ENCODE measurements at places on chromosomes 6 and 20. TPM values are rescaled to one million over a fixed set of nuclear protein-coding genes. Genes with fewer than 3 reads are reported as not detected.
A peak's percentile ranks its signal among the peaks of the same experiment; 100 is the strongest.

The SLC32A1 gene
- total RNA-seq, result not detected

The MAK gene
- total RNA-seq, result 0.47 TPM

The PAK1IP1 gene
- total RNA-seq, result 58.5 TPM

The MAS1L gene
- total RNA-seq, result not detected

The GMNN gene
- total RNA-seq, result 74.1 TPM

The MRPS18B gene
- 113 TPM for total RNA-seq

DNA sequence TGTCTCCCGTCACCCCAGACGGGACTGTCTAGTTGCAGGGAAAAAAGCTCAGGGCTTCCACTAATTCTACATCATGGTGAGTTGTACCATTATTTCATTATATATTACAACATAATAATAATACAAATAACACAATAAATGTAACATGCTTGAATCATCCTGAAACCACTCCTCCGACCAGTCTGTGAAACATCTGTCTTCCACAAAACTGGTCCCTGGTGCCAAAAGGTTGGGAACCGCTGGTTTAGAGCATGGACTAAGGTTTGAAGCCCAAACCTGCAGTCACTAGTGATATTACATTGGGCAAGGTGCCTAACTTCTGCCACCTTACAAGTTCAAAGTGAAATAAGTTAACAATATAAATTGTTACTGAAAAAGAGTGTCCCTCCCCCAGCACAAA, 175.7 kb downstream of the PDE10A start:
- H3K36me3 ChIP-seq, result no peaks in the 10 kb centered on the region
- no peaks in the 10 kb centered on the region for H3K4me1 ChIP-seq
- DNase-seq, result no peak
- H3K27ac ChIP-seq, result no peak overlapping the region
- H3K27me3 ChIP-seq, result no peaks in the 10 kb centered on the region

DNA sequence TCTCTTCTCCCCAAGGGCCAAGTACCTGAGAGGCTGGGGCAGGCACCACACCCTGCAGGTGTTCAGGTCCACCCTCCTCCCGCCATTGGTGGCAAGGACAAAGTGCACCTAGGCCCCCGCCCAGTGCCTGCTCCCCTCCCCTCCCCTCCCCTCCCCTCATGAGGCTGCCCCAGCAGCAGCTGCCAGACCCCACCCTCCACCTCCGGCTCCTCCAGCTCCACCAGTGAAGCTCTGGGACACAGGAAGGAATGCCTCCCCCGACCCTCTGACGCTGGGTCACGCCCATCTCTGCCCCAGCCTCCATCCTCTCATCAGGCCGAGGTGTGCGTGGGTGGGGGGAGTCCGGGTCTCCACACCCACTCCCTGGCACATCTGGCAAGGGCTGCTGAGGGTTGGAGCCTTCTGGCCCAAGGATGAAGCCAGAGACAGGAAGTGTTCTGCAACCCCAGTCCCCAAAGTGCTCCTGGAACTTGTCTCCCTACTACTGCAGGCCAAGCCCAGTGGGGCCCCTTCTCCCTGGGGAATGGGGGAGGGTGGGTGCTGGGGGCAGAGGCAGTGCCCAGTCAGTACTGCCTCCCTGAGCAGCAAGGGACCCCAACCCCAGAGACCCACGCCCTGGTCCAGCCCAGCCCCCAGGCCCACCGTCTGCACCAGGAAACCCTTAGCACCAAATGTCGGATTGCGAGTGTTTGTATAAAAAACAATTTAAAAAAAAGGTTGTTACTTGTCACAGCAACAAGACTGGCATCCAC, 1.6 kb upstream of the UCKL1 start:
- H3K27ac ChIP-seq, result peak overlapping the region; percentile 91
- H3K4me3 ChIP-seq, result peak overlapping the region; percentile 73
- DNase-seq, result peak; percentile 63

DNA sequence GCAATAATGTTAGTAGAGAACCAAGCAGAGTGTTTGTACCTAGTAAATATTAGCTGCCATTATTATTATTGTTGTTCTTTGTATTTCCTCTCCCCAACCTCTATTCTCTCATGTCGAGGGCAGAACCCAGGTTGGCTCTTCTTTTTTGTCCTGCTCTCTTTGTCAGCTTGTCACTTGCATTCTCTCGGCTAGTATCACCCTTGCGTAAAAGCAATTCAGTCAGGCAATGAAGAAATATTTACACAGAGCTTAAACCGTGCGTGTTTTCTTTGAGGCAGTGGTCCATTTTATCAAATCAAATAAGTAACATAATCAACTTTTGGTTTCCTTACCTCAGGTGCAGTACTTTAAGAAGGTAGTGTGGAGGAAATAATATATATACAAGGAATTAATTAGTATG, 83.9 kb downstream of the TULP4 start:
- no peaks in the 10 kb centered on the region for H3K27me3 ChIP-seq
- peaks cover 6% of the 10 kb centered on the region for H3K4me1 ChIP-seq
- peaks cover 27% of the 10 kb centered on the region for H3K36me3 ChIP-seq
- DNase-seq, result no peak
- H3K27ac ChIP-seq, result no peak overlapping the region

DNA sequence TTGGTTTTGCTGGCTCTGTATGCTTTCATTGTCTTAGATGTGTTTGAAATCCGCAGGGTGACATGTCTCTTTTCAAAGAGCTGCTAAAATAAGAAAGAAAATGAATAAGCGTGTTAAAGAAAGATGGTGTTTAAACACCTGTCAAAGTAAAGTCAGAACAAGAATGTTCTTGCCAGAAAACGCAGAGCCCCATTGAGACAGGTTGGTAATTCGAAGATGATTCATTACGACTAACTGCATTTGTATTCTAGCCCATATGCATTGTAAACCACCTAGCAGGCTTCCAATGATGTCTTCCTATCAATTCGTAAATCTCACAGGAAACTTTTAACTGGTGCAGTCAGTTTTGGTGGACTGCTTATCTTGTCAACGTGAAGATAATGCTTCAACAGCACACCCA, 16.8 kb downstream of the PHACTR2 start:
- no peaks in the 10 kb centered on the region for H3K27me3 ChIP-seq
- H3K36me3 ChIP-seq, result no peaks in the 10 kb centered on the region
- no peak overlapping the region for H3K27ac ChIP-seq

GRCh38 chr6:107636486-107636885, 146.6 kb downstream of the SOBP start:
- peaks cover 11% of the 10 kb centered on the region for H3K4me1 ChIP-seq
- no peaks in the 10 kb centered on the region for H3K36me3 ChIP-seq
- H3K4me3 ChIP-seq, result no peak overlapping the region
- H3K27ac ChIP-seq, result no peak overlapping the region

- H3K27ac ChIP-seq, result peak overlapping the region; percentile 99
- peak; percentile 14 for DNase-seq
- peak overlapping the region; percentile 99 for H3K4me3 ChIP-seq
- H3K36me3 ChIP-seq, result peaks cover 26% of the 10 kb centered on the region
Observed at GRCh38 chr6:134177753-134178160, 125.3 kb upstream of the SLC2A12 start.

- H3K36me3 ChIP-seq, result peaks cover 45% of the 10 kb centered on the region
- DNase-seq, result peak; percentile 60
- H3K27ac ChIP-seq, result peak overlapping the region; percentile 99
- peak overlapping the region; percentile 99 for H3K4me3 ChIP-seq
Observed at GRCh38 chr6:33313105-33313708, 671 bp downstream of the TAPBP start.

DNA sequence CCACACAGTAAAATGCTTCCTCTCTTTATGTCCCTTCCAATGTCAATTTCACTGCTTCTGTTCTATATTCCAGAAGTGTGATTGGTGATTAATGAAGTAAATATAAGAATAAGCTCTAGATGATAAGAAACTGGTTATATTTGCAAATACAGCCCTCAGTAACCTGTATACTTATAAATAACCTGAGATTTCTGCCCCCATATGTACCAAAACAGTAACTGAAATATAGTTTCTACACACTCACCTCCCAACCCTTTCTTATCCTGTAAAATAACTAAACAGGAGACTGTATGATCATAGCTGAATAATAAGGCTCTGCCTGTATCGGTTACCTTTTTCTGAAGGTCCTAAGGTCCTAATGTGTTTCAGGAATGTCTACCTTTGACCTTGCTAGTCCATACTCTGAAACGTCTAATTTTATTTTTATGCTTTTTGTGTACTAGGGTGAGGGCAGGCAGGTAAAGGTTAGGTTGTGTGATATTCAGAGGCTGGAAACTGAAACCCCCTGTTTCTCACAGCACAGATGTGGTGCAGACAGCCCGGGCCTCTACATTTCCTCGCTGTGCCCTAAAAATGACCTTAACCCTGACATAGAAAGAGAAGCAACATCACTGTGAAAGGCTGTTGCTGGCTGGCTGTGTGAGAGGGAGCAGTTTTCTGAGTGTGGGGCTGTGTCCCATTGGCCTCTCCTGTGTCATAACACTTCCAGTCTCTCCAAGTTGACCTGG, 378.8 kb downstream of the CENPW start:
- H3K36me3 ChIP-seq, result no peaks in the 10 kb centered on the region
- H3K4me3 ChIP-seq, result no peak overlapping the region
- H3K4me1 ChIP-seq, result no peaks in the 10 kb centered on the region
- no peak overlapping the region for H3K27ac ChIP-seq
- no peak for DNase-seq

DNA sequence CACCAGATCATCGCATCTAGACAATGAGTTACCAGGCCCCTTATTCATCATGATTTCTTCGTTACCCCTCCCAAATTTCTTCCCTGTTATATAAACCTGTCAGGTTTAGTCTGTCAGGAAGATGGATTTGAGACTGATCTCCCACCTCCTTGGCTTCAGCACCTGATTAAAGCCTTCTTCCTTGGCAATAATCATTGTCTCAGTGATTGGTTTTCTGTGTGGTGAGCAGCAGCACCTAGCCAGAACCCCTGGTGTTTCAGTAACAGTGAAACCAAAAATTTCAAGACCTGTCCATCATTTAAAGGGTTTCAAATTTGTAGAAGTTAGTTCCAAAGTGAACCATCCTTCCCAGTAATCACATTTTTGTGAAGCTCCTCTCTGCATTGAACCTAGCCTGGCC, 209.8 kb upstream of the GJE1 start:
- no peak for DNase-seq
- no peak overlapping the region for H3K27ac ChIP-seq
- no peaks in the 10 kb centered on the region for H3K27me3 ChIP-seq
- peaks cover 1% of the 10 kb centered on the region for H3K4me1 ChIP-seq
- H3K36me3 ChIP-seq, result no peaks in the 10 kb centered on the region
- H3K4me3 ChIP-seq, result no peak overlapping the region

- H3K36me3 ChIP-seq, result no peaks in the 10 kb centered on the region
- peak; percentile 16 for DNase-seq
- H3K4me3 ChIP-seq, result peak overlapping the region; percentile 86
- H3K27me3 ChIP-seq, result peaks cover 20% of the 10 kb centered on the region
- peaks cover 8% of the 10 kb centered on the region for H3K4me1 ChIP-seq
Observed at GRCh38 chr6:142300758-142301650, 803 bp upstream of the ADGRG6 start.

GRCh38 chr6:118665011-118665410, 13.6 kb upstream of the CEP85L start:
- H3K27me3 ChIP-seq, result no peaks in the 10 kb centered on the region
- DNase-seq, result no peak
- peaks cover 36% of the 10 kb centered on the region for H3K36me3 ChIP-seq
- peak overlapping the region; percentile 97 for H3K27ac ChIP-seq
- H3K4me1 ChIP-seq, result peaks cover 83% of the 10 kb centered on the region

DNA sequence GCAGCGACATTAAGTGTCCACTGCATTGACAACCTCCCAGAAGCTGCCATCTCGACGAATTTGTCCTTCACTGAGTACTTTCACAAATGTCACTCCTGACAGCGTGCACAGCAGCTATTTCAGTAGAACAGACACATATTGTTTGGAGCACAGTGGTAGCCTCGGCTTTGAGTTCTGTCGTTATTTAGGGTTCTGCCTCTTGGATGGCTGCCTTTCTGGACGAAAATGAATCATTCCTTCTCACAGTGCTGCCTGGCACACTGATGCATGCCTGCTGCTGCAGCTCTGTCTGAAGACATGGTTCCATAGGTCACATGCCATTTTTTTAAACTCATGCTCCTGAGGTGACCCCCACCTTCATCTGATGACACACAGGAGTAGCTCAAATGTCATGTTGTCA, 477.0 kb downstream of the C6orf118 start:
- no peak overlapping the region for H3K27ac ChIP-seq
- no peak for DNase-seq
- H3K4me3 ChIP-seq, result no peak overlapping the region
- no peaks in the 10 kb centered on the region for H3K27me3 ChIP-seq

GRCh38 chr6:95587989-95588388, 10.7 kb downstream of the MANEA start:
- H3K27me3 ChIP-seq, result no peaks in the 10 kb centered on the region
- H3K27ac ChIP-seq, result no peak overlapping the region
- no peak for DNase-seq
- no peak overlapping the region for H3K4me3 ChIP-seq
- H3K4me1 ChIP-seq, result peaks cover 19% of the 10 kb centered on the region

- H3K27ac ChIP-seq, result no peak overlapping the region
- peaks cover 2% of the 10 kb centered on the region for H3K4me1 ChIP-seq
- DNase-seq, result no peak
- H3K4me3 ChIP-seq, result no peak overlapping the region
- no peaks in the 10 kb centered on the region for H3K36me3 ChIP-seq
Observed at GRCh38 chr6:146891615-146892265, 293.0 kb downstream of the ADGB start.

- peaks cover 25% of the 10 kb centered on the region for H3K27me3 ChIP-seq
- H3K4me1 ChIP-seq, result no peaks in the 10 kb centered on the region
- H3K27ac ChIP-seq, result no peak overlapping the region
- no peaks in the 10 kb centered on the region for H3K36me3 ChIP-seq
Observed at GRCh38 chr6:116047173-116047933, 13.3 kb downstream of the FRK start.

GRCh38 chr6:8578006-8578405, 142.7 kb upstream of the SLC35B3 start:
- no peak overlapping the region for H3K4me3 ChIP-seq
- no peak for DNase-seq
- no peak overlapping the region for H3K27ac ChIP-seq
- peaks cover 3% of the 10 kb centered on the region for H3K27me3 ChIP-seq

DNA sequence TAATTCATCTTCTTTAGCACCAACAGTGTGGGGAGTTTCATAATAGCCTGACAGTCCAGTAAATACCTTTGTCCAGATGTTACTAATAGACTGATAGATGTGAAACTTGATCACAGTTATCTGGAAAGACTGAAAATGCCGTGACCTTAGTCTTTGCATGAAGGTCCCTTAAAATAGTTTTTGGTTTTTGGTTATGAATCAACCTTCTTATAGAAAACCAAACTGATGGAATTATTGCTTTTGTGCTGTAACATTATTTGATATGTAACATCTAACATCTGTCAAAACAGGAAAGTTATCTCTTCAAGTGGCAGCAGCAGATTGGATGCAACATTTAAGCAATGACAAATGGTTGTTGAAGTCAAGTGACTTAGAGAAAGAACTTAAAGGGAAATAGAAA, 190.4 kb downstream of the DOK5 start:
- peaks cover 43% of the 10 kb centered on the region for H3K27me3 ChIP-seq
- H3K4me1 ChIP-seq, result peaks cover 12% of the 10 kb centered on the region
- H3K36me3 ChIP-seq, result peaks cover 1% of the 10 kb centered on the region
- no peak overlapping the region for H3K27ac ChIP-seq

GRCh38 chr6:3402310-3403237, 54.3 kb downstream of the SLC22A23 start:
- no peak overlapping the region for H3K27ac ChIP-seq
- H3K4me3 ChIP-seq, result no peak overlapping the region
